ENCODE measurements at places on chromosomes 12 and 14.
A peak's percentile ranks its signal among the peaks of the same experiment; 100 is the strongest.

GRCh38 chr14:51336734-51337133 lies 96.7 kb downstream of the TMX1 start:
- DNase-seq, result no peak

- no peak for DNase-seq
These were observed 2.4 kb upstream of the MIPOL1 start for GRCh38 chr14:37195327-37195726.

- no peak for DNase-seq
These were observed 15.4 kb downstream of the DGLUCY start for GRCh38 chr14:91129261-91129660.

DNA sequence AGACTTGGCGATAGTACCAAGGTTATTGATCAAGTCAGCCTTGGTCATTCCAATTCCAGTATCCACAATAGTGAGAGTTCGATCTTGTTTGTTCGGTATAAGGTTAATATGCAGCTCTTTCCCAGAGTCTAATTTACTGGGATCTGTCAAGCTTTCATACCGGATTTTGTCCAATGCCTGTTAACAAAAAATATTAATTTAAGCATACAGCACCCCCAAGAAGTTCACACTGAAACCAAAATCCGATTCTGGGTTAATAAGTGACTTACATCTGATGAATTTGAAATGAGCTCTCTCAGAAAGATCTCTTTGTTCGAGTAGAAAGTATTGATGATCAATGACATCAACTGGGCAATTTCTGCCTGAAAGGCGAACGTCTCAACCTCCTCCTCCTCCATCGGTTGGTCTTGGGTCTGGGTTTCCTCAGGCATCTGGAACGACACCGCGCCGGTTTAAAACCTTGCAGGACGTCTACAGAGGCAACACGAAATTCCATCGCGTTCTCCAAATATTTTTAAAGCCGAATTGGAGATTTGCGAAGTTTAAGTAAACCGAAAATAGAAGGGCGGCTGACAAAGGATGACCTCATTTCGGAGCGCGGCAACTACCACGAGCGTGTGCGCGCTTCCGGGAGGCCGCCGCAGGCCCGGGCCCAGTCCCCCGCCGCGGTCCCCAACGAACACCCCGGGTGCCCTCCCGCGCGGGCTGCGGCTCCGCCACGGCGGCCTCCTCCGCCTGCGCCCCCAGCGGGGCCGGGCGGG lies 716 bp downstream of the HSP90AA1 start:
- DNase-seq, result peak; percentile 35

- no peak for DNase-seq
These were observed 4.2 kb upstream of the SP7 start for GRCh38 chr12:53340398-53340797.

DNA sequence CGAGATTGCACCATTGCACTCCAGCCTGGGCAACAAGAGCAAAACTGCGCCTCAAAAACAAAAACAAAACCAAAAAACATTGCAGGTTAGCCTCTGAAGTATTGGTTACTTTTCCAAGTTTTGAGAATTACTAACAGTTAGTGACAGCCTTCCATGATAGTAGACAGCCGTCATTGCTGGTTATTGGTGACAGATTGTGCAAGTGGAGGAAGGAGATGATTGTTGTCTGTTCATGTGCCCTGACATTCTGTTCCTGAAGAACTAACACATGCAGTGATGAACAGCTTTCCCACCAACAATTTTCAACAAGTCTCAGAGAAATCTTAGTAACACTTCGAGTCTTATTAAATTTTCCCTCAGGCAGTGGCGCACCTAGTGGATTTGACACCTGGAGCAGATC lies 89.3 kb upstream of the NAP1L1 start:
- DNase-seq, result no peak

DNA sequence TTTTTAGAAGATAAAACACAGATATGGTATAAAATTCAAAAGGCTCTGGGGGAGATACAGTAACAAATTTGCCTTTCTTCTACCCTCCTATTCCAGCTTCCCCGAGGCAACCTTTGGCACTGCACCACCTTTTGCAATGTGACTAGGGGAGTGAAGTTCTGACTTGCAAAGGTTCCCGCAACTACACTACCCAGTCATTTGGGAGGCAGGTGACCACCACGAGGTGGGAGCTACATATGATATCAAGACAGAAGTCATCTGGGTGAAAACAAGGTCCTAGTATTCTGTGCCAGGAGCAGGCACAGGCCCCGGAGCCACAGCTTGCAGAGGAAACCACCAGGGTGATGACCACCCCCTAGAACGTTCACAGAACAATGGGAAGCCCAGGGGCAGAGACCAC lies 141.5 kb downstream of the TTC7B start:
- DNase-seq, result no peak

DNA sequence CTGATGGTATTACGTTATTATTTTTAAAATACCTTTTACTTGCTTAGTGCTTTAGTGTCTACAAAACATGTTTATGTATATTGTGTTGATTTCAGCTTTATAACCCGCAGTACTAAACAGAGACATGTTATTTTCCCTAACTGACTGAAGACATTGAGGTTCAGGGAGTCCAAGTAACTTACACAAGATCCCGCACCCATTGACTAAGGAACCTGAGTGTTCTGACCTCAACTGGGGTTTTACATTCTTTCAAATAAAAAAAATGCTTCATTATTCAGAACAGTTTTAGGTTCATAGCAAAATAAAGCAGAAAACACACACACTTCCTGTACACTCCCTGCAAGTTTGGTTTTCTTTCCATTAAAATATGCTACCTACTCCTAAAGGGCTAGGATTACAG lies 60.4 kb upstream of the METAP2 start:
- DNase-seq, result no peak

GRCh38 chr12:116736962-116737773 lies 701 bp downstream of the SPRING1 start:
- no peak for DNase-seq

DNA sequence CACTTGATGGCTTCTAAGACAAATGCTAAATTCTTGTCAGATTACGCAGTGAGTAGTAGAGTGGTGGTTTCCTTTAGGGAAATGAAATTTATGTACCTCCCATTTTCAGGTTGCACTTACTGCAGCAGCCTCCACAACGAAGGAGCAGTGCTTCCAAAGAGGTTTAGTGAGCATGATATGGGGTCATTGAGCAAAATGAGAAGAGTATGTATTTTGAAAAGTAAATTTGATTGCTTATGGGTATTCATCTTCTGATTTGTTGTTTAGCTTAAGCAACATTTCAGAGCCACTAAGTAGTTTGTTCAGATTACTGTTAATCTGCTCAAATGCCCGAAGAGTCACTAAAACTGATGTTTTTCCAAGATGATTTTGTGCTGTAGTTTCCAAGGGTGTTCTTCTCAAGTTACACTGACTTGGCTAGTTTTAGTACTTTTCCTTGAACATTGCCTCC lies 493.6 kb downstream of the PCNX1 start:
- DNase-seq, result no peak

DNA sequence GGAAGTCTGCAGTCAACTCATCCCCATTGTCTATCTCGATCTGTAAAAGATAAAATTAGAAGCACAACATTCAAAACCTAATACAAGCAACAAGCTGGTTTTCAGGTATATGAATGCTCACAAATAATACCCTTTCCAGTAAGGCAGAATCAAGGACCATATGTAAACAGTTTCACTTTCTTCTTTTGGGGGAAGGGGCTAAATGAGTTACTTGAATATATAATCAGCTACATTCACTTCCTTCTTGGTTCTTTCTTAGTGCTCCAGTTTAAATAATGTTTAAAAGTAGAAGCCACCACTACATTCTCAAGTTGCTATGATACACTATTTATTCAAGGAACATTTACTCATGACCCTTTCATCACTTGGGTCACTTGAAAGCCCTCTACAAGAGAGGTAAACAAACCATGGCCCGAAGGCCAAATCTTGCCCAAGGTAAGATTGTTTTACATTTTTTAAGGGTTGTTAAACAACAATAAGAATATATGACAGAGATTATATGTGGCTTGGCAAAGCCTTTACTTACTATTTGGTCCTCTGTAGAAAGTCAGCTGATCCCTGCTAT lies 10.3 kb downstream of the TWF1 start:
- DNase-seq, result no peak

DNA sequence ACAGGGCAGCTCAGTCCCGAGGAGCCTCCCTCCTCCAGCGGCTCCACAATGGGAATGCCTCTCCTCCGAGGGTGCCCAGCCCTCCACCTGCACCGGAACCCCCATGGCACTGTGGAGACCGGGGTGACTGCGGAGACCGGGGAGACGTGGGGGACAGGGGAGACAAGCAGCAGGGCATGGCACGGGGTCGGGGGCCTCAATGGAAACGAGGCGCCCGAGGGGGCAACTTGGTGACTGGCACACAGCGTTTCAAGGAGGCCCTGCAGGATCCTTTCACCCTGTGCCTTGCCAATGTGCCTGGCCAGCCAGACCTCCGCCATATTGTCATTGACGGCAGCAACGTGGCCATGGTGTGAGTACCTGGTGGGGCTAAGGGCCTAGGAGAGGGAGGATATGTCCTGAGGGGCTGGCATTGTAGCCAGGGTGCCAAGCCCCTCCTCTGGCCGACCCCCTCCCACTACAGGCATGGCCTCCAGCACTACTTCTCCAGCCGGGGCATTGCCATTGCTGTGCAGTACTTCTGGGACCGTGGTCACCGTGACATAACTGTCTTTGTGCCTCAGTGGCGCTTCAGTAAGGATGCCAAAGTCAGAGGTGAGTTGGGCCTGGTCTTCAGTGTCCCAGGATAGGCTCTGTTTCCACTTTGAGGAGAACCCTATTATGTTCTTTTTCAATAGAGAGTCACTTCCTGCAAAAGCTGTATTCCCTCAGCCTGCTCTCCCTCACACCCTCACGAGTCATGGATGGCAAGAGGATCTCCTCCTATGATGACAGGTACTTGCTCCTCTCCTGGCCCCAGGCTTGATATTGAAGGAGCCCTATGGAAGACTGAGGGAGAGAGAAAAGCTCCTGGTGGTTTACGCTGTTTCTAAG lies 2.7 kb downstream of the KHNYN start:
- no peak for DNase-seq

DNA sequence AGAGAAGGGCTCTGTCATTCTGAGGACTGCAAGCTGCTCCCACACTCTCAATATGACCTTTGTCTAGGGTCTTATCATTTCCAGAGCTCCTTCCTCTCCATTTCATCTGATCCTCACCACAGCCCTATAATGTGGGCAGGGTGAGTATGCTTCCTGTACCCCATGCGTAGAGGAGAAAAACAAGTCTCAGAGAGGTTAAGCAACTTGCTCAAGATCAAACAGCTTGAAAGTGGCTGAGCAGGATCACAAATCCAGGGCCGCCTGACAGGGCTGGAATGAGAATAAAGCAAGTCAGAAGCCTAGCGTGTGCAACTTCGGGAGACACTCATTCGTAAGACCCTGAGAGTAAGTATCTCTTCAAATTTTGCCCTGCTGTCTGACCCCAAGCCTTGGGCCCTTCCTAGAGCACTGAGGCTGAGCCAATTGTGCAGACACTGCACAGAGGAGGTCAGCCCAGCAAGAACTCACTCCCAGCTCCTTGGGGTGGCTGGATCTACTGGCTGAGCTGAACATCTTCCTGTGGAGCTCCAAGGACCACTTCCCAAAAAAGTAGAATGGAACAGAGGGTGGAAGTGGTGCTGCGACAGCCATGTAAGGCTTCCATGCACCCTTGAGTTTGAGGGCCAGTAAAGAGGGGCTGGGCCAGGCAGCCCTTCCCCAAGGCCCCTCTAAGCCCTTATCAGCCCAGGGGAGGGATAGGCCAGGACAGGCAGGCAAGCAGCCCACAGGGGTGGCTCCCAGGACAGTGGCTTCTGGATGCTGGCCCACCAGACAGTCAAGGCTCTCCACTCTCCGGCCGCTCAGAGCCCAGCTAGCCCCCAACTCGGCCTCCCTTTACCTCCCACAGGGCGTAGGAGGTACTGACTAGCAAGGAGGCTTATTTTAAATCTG lies 10.5 kb downstream of the ZFP36L1 start:
- no peak for DNase-seq

- no peak for DNase-seq
These were observed 94.7 kb upstream of the OR4E1 start for GRCh38 chr14:21768116-21768874.

DNA sequence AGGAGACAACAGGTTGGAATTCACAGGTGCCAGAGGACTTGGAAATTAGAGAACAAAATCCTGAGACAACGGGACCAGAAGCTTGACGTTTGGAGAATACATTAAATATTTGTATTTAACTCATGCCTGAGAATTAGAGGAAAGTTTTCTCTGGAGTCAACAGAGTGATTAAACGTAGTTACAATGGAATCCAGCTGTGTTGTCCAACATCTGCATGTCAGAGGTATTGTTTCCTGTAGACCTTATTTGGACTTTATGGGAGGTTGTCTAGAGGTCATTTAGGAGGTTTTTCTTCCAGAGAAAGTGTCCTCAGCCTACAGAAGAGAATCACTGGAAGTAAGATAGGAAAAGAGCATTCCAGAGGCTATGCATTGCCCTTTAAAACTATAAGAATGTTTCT lies 45.1 kb upstream of the RERGL start:
- no peak for DNase-seq

DNA sequence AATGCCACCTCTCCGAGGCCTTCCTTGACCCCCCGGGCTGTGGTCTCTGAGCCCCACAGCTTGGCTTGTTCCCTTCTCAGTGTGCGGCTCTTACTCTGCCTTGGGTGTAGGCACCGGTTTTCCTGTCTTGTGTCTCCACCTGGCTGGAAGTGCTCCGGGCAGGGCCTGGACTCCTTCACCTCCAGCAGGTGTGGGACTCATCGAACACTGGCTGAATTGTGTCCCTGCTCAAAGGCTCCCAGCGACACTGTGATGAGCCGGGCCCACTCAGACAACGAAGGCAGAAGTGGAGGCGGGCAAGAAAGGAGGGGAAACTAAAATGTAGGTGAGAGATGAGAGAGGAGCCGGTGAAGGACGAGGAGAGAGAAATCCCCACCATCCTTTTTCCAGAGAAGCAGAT lies 18.0 kb downstream of the TMEM63C start:
- DNase-seq, result no peak

DNA sequence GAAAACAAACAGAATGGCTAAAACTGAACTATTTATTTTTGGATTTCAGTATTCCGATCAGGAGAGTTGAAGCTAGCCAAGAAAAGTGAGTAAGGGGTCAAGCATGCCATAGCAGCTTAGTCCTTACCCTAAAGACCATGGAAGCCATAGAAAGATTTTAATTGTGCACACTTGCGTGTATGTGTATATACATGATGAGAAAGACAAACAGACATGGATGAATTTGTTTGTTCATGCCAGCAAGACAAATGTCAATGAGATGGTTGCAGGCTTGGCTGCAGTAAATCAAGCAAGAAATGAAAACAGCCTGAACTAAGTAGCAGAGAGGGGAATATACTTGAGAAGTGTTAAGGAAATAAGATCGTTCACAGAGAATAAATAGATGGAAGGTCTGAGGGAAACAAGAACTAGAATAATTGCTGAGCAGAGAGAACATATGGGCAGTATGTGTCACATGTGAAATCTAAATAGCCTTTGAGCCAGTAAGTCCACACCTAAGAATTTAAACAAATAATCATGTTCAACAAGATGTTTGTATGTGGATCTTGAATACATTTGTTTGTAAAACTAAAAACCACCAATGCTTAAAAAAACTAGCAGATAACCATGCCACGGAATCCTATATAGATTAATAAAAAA lies 14.8 kb downstream of the SNW1 start:
- no peak for DNase-seq

DNA sequence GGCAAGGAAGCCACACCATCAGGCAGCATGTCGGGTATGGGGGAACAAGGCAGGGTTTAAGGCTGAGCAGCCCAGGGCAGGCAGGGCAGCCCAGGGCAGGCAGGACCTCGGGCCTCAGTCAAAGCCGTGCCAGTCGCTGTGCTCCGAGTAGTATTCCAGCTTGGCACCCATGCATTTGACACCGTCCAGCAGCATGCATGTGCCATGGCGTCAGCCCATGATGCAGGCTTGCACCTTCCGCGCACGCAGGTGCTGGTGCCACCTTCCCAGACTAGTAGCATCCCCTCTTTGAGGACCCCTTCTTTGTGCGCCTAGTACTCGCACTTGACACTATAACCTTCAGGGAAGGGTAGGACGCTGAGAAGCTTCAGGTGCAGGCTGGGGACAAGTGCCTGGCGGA lies 11.6 kb upstream of the ADCY6 start:
- no peak for DNase-seq

Data from activated T-helper 1 cell treated with anti-CD3 and anti-CD28 coated beads, Interleukin-2, amount 50 U/mL, for 16 hours (primary cell).